ENCODE measurements at places on chromosomes 11 and 22. TPM values are rescaled to one million over a fixed set of nuclear protein-coding genes. Genes with fewer than 3 reads are reported as not detected.
A peak's percentile ranks its signal among the peaks of the same experiment; 100 is the strongest.

Gene OR2AG1
- total RNA-seq, result not detected

DNA sequence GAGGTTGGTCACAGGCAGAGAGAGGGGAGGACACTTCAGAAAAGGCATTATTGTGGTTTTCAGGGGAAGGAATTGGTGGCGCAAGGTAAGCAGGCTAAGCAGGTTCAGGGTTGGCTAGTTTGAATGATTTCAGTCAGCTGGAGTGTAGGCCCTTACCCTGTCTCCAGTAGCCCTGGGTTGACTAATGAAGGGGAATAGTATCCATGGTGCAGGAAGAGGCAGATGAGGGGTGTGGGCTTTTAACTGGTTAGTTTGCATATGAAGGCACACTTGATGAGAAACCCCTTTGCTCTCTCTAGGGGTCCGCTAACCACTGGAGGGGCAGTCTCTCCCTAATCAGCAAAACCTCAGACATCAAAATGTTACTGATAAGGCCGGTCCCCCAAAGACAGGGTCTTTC lies 249.7 kb downstream of the AASDHPPT start:
- no peak for DNase-seq

DNA sequence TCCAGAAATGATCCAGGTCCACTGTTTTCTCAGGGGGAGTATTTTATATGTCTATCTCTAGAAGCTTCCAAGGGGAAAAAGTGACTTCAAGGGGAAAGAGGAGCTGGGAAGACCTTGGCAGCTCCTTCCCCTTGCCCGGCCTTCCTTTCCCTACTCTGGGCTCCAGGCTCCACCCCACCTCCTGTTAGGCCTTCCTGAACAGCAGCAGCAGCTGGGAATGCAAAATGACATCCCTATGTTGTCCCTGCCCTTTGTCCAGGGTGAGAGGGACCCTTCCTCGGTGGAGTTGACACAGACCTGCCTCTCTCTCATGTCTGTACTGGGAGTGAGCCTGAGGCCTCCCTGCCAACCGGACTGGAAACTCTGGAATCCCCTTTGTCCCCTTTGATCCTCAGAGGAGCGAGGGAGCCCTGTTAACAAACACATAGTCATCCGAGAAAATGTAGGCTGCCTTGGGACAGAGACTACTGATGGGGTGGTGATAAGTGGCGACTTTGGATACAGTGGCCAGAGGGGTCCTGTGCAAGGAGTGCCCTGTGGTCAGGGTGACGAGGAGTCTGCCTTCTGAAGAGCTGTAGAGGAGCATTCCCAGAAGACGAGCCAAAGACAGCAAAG lies 9.0 kb upstream of the MALAT1 start:
- peak; percentile 61 for DNase-seq

GRCh38 chr11:124657904-124658303 lies 15.6 kb downstream of the SIAE start:
- no peak for DNase-seq

Gene PDGFB
- 17.1 TPM for total RNA-seq

DNA sequence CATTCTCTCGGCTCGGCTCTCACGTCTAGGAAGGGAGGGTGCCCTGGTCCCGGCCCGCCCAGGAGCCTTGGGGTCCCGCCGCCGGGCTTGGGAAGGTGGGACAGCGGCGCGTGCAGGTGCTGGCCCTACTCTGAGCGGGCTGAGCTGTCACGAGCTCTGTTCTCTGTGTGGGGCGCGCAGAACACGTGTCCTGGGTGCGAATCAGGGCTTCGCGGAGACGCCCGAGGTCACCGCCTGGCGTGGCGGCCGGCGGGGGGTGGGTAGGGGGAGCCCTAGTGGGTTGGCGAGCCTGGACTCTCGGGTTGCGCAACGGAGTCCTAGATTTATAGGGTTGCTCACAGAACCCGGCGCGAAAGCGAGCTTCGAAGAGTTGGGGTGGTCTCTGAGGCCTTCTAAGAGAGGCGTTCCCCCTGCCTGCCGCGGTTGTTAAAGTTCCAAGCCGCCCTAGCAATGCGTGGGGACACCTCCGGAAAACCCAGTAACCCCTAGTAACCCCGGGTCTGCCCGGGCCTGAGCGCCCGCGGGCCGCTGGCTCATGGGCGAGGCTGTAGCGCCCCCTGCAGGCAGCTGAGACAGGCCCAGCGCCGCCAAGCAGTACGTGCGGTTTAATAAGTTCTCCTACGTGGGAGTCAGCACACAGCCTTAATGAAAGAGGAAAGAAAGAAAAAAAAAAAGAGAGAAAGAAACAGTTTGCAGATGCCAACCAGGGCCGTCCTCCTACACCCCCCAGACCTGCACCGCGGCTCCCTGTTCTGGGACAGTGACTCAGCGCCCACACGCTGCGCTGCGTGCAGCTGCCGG lies 2.7 kb downstream of the ADM start:
- peak; percentile 67 for DNase-seq

- DNase-seq, result no peak
Measured at GRCh38 chr22:30833322-30833721, 135.3 kb downstream of the MORC2 start.

Gene RFPL1
- not detected for total RNA-seq

Gene ALDH3B1
- total RNA-seq, result 2.1 TPM

GRCh38 chr11:102421261-102421660 lies 31.3 kb downstream of the TMEM123 start:
- DNase-seq, result no peak

- DNase-seq, result no peak
Measured at GRCh38 chr11:29937526-29937925, 79.3 kb downstream of the KCNA4 start.

DNA sequence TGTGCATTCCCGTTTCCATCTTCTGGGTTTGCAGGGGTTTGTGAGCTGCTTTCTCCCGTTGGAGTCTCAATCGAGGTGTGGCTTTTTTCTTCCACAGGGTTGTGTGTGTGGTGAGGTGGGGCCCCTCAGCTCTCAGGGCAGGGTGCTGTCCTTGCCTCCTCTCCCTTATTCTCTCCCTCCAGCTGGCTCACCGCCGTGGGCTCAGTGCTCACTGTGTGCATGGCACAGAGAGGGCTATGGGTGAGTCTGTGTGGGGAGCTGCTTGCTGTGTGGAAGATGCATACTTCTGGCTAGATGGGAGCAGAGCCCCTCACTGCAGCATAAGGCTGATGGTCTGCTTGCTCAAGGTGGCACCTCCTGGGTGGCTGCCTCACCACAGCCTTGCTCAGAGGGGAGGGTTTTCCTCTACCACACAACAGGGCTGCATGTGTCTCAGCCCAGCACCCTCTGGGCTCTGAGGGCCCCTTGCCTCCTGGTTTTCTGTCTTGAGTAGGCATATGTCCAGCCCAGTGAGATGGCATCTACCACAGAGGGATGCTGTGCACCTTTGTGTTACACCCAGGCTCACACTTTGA lies 203.1 kb upstream of the B3GAT1 start:
- no peak for DNase-seq

GRCh38 chr11:14109742-14110141 lies 147.2 kb downstream of the SPON1 start:
- no peak for DNase-seq

Gene TBX1
- 15.4 TPM for total RNA-seq

GRCh38 chr22:46259374-46259773 lies 3.8 kb downstream of the PKDREJ start:
- no peak for DNase-seq

- DNase-seq, result no peak
Measured at GRCh38 chr22:45295492-45295891, 10.7 kb downstream of the UPK3A start.

- no peak for DNase-seq
Measured at GRCh38 chr11:67111261-67111660, 7.8 kb upstream of the KDM2A start.

GRCh38 chr11:69801513-69802335 lies 17.5 kb downstream of the FGF3 start:
- no peak for DNase-seq

DNA sequence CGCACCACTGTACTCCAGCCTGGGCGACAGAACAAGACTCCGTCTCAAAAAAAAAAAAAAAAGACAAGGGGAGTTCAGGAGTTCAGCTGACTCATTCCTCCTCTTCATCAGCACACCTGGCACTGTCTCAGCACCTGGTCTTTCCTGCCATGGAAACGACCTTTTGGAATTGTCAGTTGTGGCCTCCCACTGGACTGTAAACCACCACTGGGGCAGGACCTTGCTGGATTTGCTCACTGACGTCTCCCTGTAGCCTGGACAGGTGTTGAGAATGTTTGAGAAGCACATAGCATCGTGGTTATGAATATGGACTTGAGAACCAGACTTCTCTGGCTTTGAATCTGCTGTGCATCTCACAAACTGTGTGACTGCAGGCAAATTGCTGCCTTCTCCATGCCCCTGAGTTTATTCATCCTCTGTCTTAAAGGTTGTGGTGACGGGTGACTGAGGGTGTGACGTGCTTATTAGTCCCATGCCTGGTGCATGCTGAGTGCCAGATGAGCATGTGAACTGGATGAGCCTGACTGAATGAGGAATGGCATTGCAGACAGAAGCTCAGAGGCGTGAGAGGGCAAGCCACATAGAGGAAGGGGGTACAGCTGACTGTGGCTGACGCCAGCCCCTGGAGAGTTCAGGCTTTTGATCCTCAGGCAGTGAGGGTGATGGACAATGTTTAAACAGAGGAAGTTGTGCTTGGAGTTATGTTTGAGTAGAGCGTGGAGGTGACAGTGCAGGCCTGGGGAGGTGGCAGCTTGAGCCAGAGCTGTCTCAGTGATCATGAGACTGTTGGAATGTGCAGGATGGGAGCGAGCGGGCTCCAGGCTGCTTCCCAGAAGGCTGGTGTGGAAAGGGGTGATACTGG lies 12.7 kb downstream of the TOM1 start:
- no peak for DNase-seq

All from G401 (cell line).